ENCODE measurements at places on chromosomes 1 and 21.

DNA sequence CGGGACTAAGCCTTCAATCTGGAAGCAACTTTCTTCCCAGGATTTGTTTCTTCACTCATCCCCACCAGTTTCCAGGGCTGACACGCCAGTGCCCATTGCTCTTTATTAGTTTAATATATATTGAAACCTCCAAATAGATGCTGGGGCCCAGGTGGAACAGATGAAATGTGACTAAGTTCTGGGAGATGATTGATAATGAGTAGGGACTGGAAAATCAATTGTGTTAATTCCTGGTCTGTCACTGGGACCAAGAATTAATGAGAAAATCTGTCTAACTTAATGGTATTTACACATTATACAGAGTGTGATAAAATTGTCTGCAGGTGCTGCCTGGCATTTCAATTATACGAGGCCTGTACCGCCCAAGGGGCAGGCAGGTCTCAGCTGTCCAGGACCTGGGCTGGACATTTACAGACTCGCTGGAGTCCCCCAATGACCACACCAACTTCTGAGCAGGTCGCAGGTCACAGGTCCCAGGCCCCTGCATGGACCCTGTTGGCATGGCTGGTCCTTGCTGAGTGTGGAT is 35.8 kb downstream of the UBIAD1 start:
- DNase-seq, result no peak

- DNase-seq, result no peak
Observed at GRCh38 chr1:53320646-53321045, 7.2 kb downstream of the LRP8 start.

DNA sequence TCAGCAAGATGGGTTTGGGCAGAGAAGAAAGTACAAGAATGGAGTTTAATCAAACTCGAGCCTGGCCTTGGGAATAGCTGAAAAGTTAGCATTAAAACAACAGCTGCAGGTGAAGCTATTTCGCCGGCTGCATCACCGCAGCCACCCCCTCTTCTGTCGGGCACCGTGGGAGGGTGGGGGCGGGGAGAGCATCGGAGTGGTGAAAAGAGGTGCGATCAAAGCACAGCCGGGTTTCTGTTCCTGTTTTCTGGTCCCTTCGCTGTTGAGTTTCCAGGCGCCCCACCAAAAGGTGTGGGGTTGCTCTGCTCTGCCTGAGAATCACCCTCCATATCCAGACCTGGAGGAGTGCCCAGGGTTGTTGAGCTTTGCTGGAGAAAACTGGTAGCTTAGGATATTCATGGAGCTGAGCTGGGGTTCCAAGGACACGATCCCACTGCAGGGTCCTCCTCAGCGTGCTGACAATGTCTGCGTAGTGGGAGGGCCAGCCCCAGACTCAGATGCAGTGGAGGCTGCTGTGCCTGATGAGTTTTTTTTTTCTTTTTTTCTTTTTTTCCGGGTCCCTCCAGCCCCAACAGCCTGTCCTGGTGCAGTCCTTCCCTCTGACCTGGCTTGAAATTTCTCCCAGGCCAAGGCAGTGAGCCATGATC is 127.5 kb upstream of the C1orf174 start:
- peak; percentile 38 for DNase-seq

DNA sequence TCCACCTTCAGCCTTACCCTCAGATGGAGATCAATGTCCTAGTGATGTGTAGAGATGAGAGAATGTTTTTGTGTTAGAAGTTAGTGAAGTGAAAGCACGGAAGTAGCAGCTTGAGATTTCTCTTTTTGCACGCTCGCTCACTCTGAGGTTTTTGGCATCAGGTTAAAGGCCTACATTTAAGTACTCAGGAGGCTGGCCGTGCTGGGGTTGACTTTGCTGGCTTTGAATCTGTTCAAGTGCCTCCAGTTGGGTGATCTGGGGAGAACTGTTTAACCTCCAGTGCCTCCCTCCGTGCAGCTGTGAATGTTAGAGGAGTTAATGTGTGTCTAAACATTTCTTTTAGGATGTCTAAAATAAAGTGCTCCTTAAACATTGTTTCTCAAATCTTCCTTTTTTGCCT is 13.9 kb downstream of the PHGDH start:
- no peak for DNase-seq

- DNase-seq, result no peak
Observed at GRCh38 chr1:14652840-14653239, 54.4 kb downstream of the KAZN start.

GRCh38 chr1:244969355-244970235 is 105.3 kb upstream of the HNRNPU start:
- peak; percentile 81 for DNase-seq

- peak; percentile 14 for DNase-seq
Observed at GRCh38 chr1:84892705-84893618, at the start of gene LPAR3. TSS of gene LPAR3 (minus strand) at chr1:84893206. CDS start at chr1:84866120, 27,086 bp downstream.

DNA sequence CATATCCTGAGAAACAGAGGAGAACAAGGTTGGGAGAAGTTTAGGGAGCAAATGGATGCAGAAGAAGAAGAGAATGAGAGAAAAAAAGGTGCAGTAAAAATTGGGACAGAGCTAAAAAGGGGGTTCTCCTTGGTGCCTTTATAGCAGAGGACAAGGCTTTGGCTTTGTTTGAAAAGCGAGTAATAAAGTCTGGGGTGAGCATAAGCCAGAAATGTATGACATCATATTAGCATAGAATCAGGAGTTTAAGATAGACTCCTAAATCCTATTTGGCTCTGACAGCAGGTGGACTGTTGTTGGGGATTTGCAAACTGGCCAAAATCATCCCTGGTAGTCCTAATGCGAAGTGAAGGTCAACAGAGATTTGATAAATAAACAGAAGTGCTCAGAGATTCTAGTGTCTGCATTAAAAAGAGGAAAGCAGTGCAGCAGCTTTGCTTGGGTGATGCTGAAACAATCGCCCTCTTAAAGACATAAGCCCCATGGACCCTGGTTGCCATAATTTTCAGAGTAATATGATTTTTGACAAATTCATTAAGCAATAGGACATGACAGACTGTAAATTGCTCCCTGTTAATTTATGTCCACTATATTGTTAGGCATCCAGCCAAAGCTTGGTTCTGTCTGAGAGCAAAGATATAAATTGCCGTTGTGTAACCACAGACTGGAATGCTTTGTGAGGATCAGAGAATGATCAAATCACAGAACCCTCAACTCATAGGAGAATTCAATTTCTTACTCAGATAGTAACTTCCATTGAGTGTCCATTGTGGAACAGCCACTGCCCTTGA is 385.0 kb upstream of the NFIA start:
- no peak for DNase-seq

DNA sequence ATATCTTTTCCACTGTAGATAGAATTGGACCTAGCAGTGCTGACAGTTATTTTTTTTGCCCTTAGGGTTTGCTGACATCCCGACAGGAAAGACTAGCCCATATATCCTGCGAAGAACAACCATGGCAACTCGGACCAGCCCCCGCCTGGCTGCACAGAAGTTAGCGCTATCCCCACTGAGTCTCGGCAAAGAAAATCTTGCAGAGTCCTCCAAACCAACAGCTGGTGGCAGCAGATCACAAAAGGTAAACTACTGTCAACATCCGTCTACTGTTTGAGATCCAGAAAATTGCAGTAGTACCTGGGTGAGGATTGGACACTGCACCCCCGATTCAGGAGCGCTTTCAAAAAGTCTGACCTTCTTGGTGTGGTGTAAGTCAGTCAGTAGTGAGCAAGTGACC is 55.8 kb downstream of the CENPF start:
- no peak for DNase-seq

DNA sequence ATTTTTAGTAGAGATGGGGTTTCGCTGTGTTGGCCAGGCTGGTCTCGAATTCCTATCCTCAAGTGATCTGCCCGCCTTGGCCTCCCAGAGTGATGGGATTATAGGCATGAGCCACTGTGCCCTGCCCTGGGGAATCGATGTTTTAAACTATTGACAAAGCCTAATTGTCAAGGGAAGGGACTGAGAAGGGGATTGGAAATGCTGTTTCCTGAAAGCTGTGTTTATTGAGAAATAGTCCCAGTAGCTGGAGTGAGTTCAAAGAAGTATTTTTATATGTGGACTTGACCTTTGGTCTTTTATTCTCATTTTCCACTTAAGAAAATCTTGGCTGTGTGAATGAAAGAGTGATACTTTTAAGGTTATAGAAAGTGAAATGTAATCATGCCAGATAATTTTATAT is 47.5 kb downstream of the KIF1B start:
- DNase-seq, result no peak

DNA sequence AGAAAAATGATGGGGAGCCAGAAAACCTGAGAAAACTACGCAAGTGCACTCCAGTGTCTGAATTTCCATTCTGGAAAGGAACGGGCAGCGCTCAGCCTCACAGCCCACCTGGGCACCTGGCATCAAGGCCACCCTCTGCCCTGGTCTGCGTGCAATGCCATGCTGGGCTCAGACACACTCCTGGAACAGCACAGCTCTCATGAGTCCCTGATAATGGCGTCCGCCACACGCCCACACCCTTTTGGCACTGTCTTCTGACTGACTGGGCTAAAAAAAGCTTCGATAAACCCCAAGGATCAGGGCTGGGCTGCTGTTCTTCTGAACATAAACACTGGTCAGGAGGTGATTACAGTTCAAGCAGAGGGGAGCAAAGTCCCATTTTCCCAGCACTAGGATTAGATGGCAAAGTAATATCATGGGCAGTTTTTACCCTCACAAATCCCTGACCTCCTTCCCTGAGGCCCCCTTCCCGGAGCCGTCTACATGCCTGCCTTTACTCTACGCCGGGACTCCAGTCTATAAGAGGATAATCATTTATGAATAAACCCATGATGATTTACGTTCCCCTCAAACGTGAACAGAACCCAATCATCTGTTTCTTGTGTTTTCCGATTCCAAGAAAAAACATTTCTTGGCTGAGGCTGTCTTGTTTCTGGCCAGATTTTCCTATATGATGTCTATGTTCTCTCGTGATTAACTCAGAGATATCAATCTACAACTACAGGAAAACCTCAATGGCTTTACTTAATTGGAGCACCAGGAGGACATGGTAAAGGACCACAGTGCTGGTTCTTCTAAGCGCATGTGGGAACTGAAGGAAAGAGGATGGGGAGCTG is 22.6 kb downstream of the RCAN1 start:
- no peak for DNase-seq

DNA sequence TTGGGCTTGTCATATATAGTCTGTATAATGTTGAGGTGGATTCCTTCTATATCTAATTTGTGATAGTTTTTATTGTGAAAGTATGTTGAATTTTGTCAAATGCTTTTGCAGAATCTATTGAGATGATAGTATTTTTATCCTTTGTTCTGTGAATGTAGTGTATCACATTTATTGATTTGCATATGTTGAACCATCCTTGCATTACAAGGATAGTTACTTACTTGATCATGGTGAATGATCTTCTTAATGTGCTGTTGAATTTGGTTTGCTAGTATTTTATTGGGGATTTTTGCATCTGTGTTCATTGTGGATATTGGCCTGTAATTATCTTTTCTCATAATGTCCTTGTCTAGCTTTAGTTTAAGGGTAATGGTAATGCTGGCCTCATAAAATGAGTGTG is 8.3 kb downstream of the FGGY start:
- no peak for DNase-seq

GRCh38 chr1:204065174-204065985 is 7.5 kb upstream of the SOX13 start:
- peak; percentile 17 for DNase-seq

DNA sequence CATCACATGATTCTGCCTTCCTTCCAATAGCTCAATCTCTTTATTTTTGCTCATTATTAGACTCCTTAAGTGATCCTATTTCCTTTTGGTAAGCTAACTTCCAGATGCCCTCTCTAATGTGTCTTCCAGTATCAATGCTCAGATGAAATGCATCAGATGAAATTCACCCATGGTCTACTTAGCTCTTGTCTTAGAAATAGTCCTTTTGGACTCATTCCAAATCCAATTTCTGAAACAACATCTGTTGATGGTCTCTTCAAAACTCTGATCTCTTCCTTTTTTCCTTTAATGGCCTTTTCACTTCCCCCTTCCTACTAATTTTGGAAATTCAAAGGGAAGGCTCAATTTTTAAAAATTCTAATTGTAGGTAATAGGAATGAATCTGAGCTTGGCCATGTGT is 81.1 kb upstream of the GREM2 start:
- DNase-seq, result no peak

DNA sequence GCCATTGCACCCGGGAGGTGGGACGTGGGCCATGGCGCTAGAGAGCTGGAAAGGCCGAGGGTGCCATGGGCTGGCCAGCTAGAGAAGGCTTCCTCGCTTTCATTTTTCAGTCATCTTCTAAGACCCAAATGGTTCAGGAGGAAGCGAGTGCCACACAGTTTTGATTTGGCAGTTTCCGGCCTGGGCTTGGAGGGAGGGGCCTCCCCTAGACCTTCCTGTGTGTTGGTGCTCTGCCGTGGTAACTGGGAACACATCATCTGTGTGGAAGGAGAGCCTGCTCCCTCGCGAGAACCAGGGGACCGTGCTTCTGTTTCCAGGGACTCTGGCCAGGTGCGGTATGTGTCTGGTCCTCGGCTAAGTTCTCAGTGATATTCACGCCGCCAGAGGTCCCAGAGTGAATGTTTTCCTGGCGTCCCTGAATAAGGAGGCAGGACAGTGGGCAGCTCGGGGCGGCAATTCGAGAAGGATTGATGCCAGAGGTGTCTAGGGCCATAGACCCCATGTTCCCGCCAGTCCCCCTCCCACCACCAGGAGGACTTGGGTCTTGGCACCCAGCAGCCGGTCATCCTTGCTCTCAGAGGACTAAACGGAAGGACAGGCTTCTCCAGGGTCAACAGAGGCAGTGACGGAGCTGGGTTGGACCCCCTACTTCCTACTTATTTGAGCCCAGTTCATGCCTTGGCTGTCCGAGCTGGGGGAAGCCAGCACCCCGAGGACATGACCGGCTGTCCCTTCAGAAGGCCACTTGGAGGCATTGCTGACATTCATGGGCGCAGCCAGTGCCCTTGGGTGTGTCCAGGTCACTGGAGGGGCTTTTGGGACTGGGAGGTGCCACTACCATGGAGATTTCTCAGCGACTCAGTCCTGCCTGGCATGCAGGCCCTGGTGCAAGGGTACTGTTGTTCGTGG is 2.7 kb upstream of the NPHP4 start:
- DNase-seq, result no peak

Data from DMS79 (cell line).